Suprapubic skin (tissue), 4 donors: ENCODE measurements at places on chromosomes 1 and 21. TPM values are rescaled to one million over a fixed set of nuclear protein-coding genes. Genes with fewer than 3 reads are reported as not detected.

DNA sequence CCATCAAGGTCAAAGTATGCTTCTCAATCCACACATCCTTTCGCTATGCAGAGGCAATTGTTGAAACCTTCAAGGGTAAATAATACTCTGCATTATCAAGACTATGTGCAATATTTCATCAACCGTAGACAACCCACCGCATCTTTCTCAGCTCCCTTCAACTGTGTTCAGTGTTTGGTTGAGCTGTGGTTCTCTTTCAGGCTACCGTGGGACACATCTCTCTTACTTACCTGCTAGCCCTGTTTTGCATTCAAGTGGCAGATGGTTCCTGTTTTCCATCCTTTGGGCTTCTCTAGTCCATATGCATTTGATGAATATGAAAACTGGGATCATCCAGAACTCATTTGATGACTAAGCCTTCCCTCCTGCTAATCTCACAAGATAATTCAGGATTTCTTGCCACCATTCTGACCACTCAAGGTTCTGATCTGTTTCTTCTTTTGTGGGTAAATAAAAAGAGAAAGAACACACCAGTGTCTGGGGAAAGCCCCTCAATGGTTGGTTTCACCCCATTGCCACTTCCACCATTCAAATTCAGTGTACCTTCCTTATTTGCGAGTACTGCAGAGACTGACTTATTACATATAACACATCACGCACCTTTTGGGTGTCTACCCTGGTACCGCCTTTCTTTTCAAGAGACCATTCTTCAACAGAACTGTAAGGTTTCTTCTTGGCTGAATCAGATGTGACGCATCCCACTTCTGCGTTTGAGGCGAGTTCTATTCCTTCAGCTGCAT lies 61.7 kb downstream of the BACE2 start:
- DNase-seq, result no peak

GRCh38 chr1:35255276-35255675 lies 13.2 kb upstream of the ZMYM4 start:
- no peak for DNase-seq

- DNase-seq, result no peak
These were observed 14.5 kb downstream of the PDZK1IP1 start for GRCh38 chr1:47175227-47175934.

- DNase-seq, result no peak
These were observed 7.8 kb downstream of the CASZ1 start for GRCh38 chr1:10788592-10789006.

- DNase-seq, result no peak
These were observed 13.8 kb downstream of the SLC35E2B start for GRCh38 chr1:1678581-1679380.

DNA sequence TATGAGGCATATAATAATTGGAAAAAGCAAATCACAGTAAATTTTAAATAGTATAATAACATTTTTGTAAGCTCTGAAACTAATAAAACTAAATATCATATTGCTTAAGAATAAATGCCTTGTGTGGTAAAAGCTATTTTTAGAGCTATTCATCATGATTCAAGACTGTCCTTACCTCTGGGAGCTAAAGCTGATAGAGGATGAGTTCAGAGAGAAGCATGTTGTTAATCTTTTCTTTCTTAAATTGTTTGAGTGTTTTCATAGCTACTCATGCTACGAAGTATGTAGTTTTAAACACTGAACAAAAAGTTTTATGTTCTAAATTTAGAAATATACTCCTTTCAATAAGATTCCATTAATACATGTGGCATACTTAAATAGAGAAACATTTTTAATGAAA lies 30.5 kb downstream of the IFI16 start:
- no peak for DNase-seq

GRCh38 chr1:17624611-17625233 lies 85.2 kb downstream of the ARHGEF10L start:
- no peak for DNase-seq

DNA sequence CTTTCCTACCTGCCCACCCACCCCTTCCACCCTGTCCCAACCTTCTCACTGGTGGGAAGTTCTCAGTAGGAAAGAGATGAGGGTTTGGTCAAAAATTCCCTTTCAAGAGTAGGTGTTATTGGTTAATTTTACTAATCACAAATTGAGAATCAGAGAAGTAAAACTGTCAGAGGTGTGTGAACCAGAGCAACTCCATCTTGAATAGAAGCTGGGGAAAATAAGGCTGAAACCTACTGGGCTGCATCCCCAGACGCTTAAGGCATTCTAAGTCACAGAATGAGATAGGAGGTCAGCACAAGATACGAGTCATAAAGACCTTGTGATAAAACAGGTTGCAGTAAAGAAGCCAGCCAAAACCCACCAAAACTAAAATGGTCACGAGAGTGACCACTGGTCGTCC lies 11.5 kb downstream of the PLA2G2D start:
- no peak for DNase-seq

GRCh38 chr1:81699234-81699633 lies 101.5 kb upstream of the ADGRL2 start:
- no peak for DNase-seq

DNA sequence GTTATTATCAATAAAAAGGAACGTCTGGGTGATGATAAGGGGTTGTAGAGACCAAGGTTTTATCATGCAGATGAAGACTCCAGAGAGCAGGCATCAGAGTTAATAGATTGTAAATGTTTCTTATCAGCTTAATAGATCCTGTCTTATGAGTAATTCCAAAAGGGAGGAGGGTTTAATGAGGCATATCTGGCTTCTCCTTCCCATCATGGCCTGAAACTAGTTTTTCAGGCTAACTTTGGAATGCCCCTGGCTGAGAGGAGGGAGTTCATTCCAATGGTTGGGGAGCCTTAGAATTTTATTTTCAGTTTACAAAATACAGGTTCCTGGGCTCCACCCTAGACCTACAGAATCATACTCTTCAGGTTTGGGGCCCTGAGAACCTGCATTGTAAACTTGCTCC lies 13.5 kb downstream of the PLA2G2D start:
- DNase-seq, result no peak

DNA sequence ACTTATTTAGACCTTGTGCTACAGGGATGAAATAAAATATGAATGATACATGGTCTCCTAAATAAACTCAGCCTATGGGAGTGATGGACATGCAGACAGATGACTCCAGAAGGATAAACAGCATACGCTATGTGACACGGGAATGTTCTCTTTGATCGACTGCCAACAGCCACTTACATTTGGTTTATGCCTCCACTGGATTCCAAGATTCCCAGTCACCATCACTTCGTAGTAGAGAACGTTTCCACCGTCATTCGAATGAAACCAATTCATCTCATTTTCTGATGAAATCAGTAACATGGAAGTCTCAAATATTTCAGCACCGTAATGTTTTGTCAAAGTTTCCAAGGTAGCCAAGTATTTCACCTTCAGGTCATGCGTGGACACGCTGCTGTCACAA lies 99.7 kb downstream of the JAK1 start:
- no peak for DNase-seq

- no peak for DNase-seq
These were observed 46.2 kb downstream of the SH3GLB1 start for GRCh38 chr1:86750530-86750929.

- no peak for DNase-seq
These were observed 58.5 kb upstream of the FGGY start for GRCh38 chr1:59238333-59238934.

- no peak for DNase-seq
These were observed 251.8 kb upstream of the ST6GALNAC5 start for GRCh38 chr1:76615253-76616035.

Gene DNALI1
- 0.70 TPM for total RNA-seq

Gene DENND2C
- total RNA-seq, result 50.3 TPM

Gene LDLRAD1
- not detected for total RNA-seq

Gene PLEKHG5
- total RNA-seq, result 76.3 TPM

Gene FYB2
- total RNA-seq, result not detected

Gene CRNN
- total RNA-seq, result 7.2 TPM

Gene CFAP141
- not detected for total RNA-seq

Gene TTC22
- total RNA-seq, result 64.0 TPM

Gene AHCTF1
- 38.4 TPM for total RNA-seq

Gene HRNR
- not detected for total RNA-seq

Gene OR2L5
- not detected for total RNA-seq
